ENCODE measurements at places on chromosomes 16 and 17.

GRCh38 chr17:1558401-1558800 lies 4.2 kb downstream of the PITPNA start:
- peak; percentile 69 for DNase-seq

DNA sequence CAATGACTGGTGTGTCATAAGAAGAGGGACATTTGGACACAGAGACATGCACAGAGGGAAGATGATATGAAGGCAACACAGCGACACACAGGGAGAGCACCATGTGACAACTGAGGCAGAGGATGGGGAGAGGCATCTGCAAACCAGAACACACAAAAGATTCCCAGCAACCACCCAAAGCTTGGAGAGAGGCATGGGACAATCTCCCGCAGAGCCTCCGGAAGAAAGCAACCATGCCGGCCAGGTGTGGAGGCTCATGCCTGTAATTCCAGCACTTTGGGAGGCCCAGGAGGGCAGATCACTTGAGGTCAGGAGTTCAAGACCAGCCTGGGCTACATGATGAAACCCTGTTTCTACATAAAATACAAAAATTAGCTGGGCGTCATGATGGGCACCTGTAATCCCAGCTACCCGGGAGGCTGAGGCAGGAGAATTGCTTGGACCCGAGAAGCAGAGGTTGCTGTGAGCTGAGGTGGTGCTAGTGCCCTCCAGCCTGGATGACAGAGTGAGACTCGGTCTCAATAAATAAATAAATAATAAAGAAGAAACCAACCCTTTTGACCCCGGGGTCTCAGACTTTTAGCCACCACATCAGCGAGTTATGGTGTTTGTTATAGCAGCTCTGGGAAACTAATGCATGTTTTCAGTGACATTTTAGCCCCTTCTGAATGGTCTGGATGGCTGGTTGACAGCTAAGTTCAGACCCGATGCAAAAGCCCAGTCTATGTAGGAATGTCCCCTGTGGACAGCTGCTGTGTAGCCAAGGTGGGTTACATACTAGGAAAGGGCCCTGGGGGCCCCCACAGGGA lies 13.8 kb upstream of the PLCG2 start:
- no peak for DNase-seq

DNA sequence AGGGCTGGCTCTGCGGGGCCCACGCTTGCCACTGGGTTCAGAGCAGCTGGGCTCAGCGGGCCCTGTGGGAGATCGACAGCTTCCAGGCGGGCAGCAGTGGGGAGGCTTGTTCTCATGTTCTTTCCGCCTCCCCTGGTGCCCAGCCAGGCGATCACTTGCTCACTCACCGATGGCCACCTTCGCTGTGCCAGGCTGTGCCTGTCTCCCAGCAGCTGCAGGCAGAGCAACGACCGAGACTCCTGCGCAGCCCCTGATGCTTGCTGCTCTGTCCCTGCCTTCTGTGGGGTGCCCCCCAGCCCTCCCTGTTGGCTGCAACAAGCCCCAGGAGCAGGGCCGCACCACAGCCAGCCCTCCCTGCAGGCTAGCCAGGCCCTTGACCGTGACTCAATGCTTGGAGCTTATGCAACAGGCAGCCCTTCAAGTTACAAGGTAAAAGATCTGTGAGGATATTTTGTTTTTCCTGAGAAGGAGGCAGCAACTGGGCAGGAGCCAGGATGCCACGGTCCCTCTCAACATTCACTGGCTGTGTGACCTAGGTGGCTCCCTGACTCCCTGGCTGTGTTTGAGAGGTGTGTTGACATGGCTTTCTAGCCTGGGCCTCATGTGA lies 9.6 kb upstream of the SPNS2 start:
- DNase-seq: no peak

GRCh38 chr17:19000531-19001325 lies 3.8 kb downstream of the FAM83G start:
- DNase-seq: no peak

GRCh38 chr16:23374721-23375510 lies 72.8 kb downstream of the SCNN1B start:
- no peak for DNase-seq

DNA sequence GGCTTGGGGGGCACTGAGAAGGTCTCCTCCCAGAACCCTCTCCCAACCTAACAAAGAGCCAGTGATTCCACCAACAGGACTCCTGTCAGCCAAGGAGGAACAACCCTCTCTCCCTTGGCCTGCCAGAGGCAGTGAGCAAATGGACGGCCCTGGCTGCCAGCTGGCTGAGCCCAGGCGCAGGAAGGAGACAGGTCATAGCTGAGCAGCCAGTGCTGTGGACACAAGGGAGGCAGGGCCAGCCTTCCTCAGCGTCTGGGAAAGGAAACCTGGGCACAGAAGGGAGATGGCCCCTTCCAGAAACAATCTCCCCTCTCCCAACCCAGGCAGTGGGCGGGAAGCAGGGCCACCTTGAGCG lies 2.1 kb downstream of the MPO start:
- peak; percentile 41 for DNase-seq

GRCh38 chr16:73092236-73092781 lies 44.4 kb upstream of the ZFHX3 start:
- no peak for DNase-seq

- peak; percentile 84 for DNase-seq
Measured at GRCh38 chr17:1227917-1228780, 42.1 kb upstream of the BHLHA9 start.

DNA sequence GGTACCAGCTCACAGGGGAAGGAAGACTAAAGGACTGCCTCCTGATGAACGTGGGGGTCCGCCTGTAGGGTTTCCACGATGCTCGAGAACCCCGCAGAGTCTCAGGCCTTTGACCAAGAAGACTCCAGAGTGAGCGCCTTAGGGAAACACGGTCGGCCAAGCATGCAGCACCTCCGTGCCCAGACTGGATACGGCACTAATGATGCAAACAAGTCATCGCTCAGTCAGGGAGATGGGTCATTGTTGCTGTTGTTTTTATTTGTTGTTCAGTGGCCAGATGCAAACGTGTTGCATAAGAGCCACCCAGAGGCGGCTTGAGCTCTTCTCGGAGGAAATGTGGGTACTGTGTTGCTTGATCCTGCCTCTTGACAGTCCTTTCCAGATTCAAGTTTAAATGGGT lies 19.3 kb upstream of the RBFOX3 start:
- no peak for DNase-seq

DNA sequence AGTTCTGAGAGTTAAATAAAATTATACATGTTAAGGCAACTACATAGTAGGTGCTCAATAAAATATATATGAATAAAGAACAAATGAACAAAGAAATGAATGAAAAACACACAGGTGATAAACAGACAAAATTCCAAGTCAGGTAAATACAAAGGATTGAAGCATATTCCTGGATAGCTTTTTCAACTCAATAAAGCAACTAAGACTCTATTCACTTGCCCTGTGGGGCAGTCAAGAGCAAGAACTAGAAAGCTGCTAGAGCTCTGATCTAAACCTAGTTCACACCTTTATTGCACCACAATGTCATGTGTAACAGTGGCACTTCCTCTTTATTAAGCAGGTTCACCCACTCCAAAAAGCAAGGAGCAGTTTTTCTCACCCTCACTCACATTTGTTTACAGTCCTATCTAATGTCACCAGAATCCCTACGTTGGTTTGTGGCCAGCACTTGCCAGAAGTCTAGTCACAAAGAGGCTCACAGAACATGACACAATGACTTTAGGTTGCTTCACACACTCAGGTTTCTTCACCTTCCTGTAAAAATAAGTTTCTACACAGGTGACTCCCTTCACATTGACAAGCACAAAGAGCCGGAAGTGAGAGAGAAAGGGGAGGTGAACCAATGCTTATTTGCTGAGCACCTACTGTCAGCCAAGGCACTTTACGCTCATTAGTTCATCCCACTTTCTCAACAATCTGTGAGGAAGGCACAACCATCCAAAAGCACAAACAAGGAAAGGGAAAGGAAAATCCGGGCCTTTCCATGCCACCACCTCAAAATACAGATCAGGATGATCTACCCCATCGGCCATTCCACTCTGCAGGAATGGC lies 70.8 kb downstream of the XPO6 start:
- peak; percentile 64 for DNase-seq

GRCh38 chr16:89711601-89712273 lies 9.0 kb downstream of the VPS9D1 start:
- DNase-seq: peak; percentile 39

GRCh38 chr16:73220836-73221235 lies 172.9 kb upstream of the ZFHX3 start:
- no peak for DNase-seq

DNA sequence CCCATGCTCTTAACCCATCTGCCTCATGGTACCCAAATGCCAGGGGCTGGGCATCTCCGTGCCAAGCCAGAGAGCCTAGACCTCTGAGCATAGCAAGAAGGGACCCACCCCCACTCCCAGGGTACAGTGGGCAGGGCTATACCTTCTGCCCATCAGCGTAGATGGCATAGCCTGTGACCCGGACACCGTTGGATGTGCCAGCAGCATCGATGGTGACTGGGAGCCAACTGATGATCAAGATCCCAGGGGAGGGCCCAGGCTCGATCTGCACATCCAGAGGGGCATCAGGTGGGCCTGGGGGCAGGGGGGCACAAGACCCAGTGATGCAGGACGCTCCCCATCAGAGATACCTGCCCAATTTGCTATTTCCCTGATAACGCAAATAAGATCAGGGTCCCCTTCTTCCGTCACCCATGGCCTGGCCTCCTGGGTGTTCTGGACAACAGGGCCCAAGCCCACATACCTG lies 17.1 kb downstream of the TSPOAP1 start:
- DNase-seq: no peak

DNA sequence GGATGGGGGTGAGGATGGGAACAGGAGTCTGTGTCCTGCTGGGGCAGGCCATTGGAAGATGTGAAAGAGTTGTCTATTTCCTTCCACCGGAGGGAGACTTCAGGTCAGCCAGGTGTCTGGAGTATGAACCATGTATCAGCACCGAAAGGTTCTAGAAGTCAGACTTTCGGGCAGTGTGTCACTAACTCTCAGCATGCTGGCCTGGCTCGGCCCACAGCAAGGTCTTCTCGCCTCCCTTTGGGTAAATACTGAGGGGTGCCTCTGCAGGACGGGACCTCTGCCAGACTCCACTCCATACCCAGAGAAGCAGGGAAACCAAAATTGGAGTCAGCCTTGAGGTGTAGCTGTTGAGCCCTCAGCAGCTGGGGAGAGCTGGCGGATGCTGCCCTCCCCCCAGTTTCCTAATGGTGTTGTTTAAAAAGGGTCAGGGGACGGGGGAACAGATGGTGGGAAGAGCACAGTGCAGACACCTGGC lies 507 bp downstream of the CIITA start:
- no peak for DNase-seq

- no peak for DNase-seq
Measured at GRCh38 chr17:61736438-61736837, 126.9 kb downstream of the BRIP1 start.

GRCh38 chr16:28964072-28964471 lies 10.5 kb upstream of the SPNS1 start:
- no peak for DNase-seq

GRCh38 chr17:9309216-9309615 lies 266.4 kb downstream of the STX8 start:
- DNase-seq: no peak

DNA sequence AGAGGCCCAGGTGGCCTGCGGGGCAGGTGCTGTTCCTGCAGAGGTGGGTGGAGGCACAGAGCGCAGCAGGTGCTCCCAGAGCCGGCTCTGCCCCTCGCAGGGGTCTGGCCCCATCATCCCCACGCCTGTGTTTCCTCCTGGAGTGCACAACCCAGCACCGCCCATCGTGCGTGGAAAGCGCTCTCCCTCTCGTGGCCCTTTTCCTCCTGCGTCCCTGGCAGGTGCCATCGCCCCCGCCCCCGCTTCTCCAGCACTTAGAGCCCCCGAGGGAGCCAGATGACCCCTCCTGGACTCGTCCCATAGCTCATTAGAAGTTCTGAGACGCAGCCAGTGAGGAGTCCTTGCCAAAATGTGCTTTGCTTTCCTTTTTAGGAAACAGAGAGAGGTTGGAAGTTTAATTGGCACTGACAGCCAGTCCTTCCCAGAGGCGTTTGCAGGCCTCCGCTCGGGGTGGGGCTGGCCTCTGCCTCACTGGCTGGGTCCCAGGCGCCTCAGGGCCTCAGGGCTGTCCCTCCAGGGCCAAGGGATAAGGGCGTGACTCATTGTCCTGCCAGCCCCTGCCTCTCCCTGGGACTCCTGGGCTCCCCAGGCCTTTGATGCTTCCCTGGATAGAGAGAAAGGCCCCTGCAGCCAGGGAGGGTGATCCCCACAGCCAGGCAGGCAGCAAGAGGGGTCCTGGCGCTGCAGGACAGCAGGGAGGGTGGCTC lies 32.2 kb upstream of the CHMP6 start:
- no peak for DNase-seq

GRCh38 chr17:19271780-19272357 lies 34.7 kb downstream of the EPN2 start:
- no peak for DNase-seq

All from suppressor macrophage treated with lipopolysaccharide for 4 hours (primary cell).